ENCODE measurements at places on chromosomes 12 and 14. TPM values are rescaled to one million over a fixed set of nuclear protein-coding genes. Genes with fewer than 3 reads are reported as not detected.

The FGF23 gene
- total RNA-seq: 0.48 TPM

- no peaks in the 10 kb centered on the region for H3K36me3 ChIP-seq
- no peaks in the 10 kb centered on the region for H3K27me3 ChIP-seq
- peaks cover 25% of the 10 kb centered on the region for H3K4me1 ChIP-seq
- peak overlapping the region; percentile 78 for H3K4me3 ChIP-seq
- DNase-seq: no peak
These were observed 1.1 kb downstream of the NFE2 start for GRCh38 chr12:54299515-54300224.

- no peaks in the 10 kb centered on the region for H3K4me1 ChIP-seq
- no peaks in the 10 kb centered on the region for H3K27me3 ChIP-seq
These were observed 37.9 kb downstream of the A2ML1 start for GRCh38 chr12:8860165-8860961.

GRCh38 chr12:27751386-27752047 is 28.5 kb upstream of the KLHL42 start:
- H3K27me3 ChIP-seq: no peaks in the 10 kb centered on the region
- peaks cover 49% of the 10 kb centered on the region for H3K36me3 ChIP-seq
- no peaks in the 10 kb centered on the region for H3K4me1 ChIP-seq
- no peak overlapping the region for H3K4me3 ChIP-seq
- no peak overlapping the region for H3K27ac ChIP-seq

- no peaks in the 10 kb centered on the region for H3K36me3 ChIP-seq
- DNase-seq: peak; percentile 97
- H3K27ac ChIP-seq: no peak overlapping the region
- H3K27me3 ChIP-seq: no peaks in the 10 kb centered on the region
These were observed 54.3 kb downstream of the GALNT9 start for GRCh38 chr12:132275110-132275531.

DNA sequence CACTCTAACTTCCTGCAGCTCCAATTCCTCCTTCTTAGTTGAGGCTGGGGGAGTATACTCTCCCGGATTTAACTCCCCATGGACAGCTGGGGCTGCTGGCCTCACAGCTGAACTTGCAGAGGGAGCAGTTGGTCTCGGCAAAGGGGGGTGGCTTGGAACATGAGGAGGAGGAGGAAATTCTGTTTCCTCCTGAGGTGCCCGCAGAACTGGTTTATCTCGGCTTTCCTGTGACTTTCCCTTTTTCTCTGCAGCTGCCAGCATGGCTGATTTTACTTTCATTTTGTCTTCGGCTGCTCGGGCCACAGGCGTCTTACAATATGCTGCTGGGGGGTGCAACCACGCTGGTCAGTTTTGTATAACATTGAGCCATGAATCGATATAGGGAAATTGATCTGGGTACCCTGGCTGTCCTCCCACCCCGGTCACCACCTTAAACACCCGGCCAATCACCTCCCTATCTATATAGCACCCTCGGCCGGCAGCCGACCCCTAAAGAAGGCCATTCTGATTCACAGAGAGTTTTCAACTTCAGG is 1317.6 kb downstream of the TMEM121 start:
- no peak overlapping the region for H3K27ac ChIP-seq
- no peaks in the 10 kb centered on the region for H3K4me1 ChIP-seq
- no peaks in the 10 kb centered on the region for H3K27me3 ChIP-seq
- no peak for DNase-seq
- no peak overlapping the region for H3K4me3 ChIP-seq
